ENCODE measurements at places on chromosomes 6 and 20. TPM values are rescaled to one million over a fixed set of nuclear protein-coding genes. Genes with fewer than 3 reads are reported as not detected.

GRCh38 chr20:2922957-2923356 lies 49.7 kb downstream of the PTPRA start:
- no peak for DNase-seq

The RBCK1 gene
- total RNA-seq: 101 TPM

- no peak for DNase-seq
Measured at GRCh38 chr20:62501801-62502495, 26.2 kb upstream of the GATA5 start.

GRCh38 chr6:138278326-138278725 lies 60.0 kb upstream of the PBOV1 start:
- no peak for DNase-seq

DNA sequence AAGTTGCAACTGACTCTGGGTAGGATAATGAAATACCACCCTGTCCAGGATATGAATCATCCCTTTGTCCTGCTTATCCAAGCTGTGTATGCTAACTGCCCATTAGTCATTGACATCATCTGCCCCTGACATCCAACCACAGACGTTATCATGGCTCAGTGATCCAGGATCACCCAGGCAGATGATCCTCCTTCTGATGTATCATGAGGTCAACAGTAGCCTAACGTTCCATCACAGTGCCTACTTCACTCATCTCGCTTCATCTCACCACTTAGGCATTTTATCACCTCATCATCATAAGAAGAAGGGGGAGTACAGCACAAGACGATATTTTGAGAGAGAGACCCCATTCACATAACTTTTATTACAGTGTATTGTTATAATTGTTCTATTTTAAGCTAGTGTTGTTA lies 13.4 kb upstream of the BTN3A2 start:
- DNase-seq: no peak

GRCh38 chr6:143427109-143427817 lies 23.2 kb downstream of the ADAT2 start:
- DNase-seq: peak; percentile 85

- peak; percentile 32 for DNase-seq
Measured at GRCh38 chr20:826695-827323, 6.7 kb upstream of the FAM110A start.

DNA sequence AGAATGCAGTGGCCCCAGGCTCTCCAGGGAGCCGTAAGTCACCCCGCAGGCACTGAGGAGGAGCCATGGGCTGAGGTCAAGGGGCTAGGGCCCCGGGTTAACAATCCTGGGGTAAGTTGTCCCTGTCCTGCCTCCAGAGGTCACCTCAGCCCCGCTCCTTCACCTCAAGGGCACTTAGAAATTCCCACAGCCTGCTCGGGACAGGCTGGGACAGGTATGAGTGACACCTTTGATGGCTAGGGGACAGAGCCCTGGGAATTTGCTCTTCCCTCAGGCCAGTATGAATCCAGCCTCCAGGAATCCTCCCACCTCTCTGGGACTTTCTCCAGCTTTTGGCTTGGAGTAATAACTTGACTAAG lies 3.5 kb upstream of the GRM4 start:
- DNase-seq: peak; percentile 23

- no peak for DNase-seq
Measured at GRCh38 chr6:128474481-128474880, 45.9 kb downstream of the PTPRK start.

The HTR1E gene
- total RNA-seq: not detected

The SLC22A23 gene
- total RNA-seq: 19.2 TPM

The NNAT gene
- total RNA-seq: 0.43 TPM

GRCh38 chr20:51916244-51916643 lies 113.9 kb upstream of the SALL4 start:
- DNase-seq: no peak

The FAM83C gene
- total RNA-seq: not detected

GRCh38 chr20:47949230-47949629 lies 163.9 kb upstream of the SULF2 start:
- no peak for DNase-seq

The ULBP1 gene
- total RNA-seq: 1.2 TPM

DNA sequence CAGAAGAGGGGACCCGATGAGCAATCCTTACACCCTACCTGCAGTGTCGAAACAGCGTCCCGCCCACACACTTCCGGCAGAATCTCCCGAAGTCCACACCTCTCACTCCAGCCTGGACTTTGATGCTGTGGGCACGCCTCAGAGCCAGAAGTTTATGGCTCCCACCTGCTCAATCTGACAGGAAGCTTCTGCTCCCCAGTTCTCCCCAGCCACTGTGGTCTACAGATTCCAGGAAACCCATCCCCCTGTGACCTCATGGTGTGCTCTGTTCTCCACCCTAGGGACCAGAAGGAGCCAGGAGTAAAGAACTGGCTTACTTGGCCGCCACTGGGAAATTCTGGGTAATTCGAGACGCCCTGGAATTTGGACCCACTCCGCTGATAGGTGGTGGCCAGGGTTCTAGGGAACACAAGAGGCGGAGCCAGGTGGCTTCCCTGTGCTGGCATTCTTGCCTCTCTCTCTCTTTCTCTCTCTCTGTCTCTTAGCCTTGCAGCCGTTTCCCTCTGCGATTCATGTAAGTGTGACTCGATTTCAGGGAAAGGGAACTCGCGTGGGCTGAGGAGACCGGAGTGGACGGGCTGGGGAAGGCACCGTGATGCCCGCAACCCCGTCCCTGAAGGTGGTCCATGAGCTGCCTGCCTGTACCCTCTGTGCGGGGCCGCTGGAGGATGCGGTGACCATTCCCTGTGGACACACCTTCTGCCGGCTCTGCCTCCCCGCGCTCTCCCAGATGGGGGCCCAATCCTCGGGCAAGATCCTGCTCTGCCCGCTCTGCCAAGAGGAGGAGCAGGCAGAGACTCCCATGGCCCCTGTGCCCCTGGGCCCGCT lies at the start of gene TRIM15:
TSS of gene TRIM15 (plus strand) at position 457 of the 828 bp plus-strand sequence. CDS start at position 596, 139 bp downstream.
- DNase-seq: no peak

DNA sequence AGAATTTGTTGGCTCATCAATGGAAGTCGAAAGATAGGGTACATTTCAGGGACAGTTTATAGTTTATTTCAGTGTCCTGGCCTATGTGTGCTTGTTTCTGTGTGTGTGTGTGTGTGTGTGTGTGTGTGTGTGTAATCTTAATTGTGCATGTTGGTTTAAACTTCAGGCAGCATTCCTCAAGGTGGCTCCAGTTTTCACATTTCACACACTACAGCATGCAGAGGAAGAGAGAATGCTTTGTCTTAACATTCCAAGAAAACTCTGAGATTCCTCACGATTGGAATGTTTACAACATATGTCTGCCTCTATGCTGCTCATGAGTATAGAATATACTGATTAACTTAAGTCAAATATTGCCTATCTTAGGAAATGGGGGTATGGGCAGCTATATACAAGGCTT lies 332.6 kb upstream of the EPHA7 start:
- DNase-seq: no peak

DNA sequence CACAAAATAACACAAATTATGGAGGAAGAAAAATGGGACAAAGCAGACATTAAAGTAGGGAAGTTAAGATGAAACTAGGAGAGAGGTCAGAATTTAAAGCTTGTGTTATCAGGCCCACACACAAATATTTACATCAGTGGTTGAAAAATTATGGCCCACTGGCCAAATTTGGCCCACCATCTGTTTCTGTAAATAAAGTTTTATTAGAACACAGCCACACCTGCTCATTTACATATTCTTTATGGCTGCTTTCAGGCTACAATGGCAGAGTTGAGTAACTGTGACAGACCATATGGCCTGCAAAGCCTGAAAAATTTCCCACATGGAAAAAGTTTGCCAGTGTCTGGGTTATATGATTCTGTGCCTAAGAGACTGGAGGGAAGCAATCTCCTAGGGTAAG lies 49.0 kb downstream of the SLC22A23 start:
- DNase-seq: no peak

DNA sequence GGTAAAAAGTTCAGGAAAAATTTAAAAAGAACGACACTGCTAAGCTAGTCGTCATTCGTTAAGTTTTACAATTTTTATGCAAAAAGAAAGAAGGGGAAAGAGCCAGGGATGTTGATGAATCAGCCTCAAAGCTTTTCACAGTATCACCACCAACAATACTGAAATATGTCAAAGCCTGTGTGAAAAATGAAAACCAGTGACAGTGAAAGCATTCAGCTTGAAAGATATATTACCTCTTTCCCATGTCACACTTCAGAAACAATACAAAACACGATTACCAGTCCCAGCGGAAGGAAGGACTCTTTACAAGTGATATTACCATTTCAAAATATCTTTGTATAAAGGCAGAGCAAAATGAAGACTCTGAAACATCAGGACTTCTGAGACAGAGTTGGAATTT lies 489.2 kb downstream of the EPHA7 start:
- no peak for DNase-seq

DNA sequence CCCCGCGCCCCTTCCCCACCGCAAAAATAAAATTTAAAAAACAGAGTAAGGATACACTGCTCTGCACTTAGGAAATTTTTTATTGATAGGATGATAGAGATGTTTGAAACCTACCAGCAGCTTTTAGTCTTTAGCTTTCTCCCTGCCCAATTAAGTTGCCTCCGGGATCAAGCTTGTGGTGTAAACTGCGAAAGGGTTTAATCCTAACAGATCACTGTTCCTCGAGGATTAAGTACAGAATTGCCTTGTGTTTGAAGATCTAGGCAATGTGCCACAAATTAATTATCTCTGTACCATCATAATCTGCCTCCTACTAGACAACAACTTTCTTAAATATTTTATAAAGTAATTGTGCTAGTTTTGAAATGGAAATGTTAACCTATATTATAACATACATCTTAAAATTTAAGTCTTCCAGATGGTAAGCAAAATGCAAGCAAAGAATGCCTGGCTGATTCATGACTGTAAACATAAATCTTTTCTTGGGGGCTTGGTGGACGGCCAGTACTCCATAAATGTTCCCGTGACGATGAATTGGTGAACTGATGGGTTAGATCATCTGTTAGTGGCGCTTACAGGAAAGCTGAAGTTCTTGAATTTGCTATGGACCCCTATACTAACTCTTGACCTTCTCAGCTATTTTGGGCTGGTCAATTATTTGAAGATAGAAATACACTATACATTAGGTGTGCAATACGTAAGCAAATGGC lies 58.0 kb upstream of the ARHGAP18 start:
- no peak for DNase-seq

DNA sequence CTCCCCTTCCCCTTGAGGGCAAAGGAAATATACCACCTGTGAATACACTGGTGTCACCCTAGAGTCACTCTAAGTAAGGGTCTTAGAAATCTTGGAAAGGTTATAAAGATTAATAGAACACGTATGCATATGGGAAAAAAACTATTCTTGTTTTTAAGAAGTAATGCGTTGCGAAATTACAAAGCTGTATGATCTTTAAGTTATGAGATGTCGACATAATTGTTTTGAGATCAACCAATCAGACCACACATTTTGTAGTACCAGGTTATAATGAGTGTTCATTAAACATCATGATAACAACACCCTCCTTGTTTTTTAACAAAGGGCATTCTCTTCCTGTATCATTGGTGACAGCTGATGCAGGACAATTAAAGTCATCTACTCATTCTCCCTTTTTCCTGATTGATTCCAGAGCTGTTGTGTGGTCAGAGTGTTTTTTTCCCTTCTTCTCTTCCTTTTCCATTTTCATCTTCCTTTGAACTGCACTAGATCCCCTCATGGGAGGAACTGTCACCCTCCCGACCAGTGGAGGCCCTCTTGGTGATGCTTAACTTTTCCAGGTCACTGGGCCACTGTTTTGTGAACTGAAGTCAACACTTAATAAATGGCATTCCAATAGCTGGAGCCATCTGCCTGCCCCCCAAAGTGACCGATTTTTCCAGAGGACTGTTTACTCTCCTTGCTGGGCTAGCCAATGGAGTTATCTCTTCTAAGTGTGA lies 37.0 kb downstream of the PRDM1 start:
- no peak for DNase-seq

GRCh38 chr6:100404051-100404450 lies 60.7 kb downstream of the SIM1 start:
- no peak for DNase-seq

Data from upper lobe of right lung (tissue), 1 donor.